Activated CD4-positive, alpha-beta T cell treated with anti-CD3 and anti-CD28 coated beads, Interleukin-2, amount 50 U/mL, for 24 hours (primary cell): ENCODE measurements at places on chromosomes 6 and 20.

DNA sequence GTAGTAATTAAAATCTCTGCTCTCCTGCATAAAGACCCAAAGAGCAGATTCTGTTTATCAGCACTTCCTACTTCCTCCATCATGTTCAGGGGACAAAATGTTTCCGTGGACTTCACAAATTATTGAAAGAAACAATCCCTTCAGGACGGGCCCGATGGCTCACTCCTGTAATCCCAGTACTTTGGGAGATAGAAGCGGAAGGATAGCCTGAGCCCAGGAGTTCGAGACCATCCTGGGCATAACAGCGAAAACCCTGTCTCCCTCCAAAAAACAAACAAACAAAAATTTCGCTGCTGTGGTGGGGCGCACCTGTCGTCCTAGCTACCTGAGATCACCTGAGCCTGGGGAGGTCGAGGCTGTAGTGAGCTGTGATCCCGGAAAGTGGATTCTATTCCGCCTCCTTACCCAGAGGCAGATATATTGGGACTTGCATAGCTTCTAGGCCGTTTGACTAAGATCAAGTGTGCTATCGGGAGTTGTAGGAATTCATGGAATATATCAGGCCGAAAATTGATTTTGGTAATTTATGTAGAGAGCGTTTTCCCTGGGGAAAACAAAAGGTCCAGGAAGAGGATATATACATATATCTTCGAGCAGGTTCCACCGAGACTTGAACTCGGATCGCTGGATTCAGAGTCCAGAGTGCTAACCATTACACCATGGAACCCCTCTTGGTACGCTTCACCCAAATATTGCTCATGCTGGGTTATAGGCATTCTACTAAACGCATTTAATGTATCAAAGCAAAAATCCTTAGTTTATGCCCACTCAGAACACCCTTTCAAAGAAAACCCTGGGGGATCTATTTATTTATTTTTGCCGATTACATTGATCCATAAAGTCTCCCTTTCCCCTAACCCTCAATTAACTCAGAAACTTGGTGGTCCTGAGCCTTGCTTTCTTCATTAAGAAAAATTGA lies 74.5 kb upstream of the ZNF184 start:
- DNase-seq = peak; percentile 18

GRCh38 chr20:48141660-48142515 lies 356.6 kb upstream of the SULF2 start:
- DNase-seq = no peak

- no peak for DNase-seq
These were observed 7.5 kb upstream of the RAET1E start for GRCh38 chr6:149905371-149905910.

DNA sequence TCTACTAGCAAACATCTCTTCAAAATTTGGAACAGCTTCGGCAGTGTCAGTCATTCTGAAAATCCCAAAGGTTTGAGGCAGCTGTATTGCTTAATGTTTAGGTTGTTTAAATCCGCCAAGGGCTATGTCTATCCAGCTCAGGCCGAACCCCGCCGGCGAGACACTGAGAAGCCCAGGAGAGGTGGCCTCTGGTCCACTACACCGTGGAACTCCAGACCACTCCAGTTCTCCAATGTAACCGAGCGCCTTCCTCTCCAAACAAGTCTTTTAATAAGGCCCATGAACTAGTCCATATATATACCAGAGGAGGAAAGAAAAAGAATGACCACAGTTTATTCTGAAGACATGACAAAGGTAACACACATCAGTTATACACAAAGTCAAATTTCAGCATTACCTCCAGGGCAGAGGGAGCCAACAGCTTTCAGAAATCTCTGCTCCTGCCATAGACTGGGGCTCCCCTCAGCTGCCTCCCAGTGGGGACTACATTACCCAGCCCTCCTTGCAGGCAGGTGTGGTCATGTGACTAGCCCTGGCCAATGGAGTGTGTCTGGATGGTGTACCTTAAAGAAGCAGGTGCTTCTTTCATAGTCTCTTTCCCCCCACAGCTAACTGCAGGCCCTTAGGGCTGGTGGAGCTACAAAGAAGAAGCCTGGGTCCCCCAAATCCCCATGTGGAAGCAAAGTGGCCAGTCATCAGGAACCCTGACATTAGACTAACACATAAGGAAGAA lies at the start of gene RAMACL:
Gene RAMACL, minus strand, starts transcription at position 255 of the 733 bp plus-strand sequence. Its CDS starts 201 bp downstream, at position 54.
- DNase-seq = peak; percentile 21

DNA sequence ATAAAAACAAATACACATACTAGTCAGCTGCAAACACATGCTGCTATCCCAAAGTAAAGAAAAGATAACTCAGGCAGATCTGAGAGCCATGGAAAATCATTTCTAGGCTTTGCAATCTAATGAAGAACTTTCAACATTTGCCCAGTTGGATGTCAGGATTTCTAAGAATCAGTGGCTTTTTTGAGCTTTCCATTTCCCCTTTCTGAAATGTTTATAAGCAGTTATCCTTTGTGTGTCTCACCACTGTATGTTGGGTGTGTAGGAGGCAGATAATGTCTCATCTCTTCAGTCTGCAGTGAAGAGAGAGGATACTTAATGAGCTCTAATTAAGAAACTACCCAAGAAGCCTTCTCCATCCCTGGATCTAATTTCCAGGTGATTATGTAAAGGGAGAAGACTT lies 43.6 kb downstream of the RGS17 start:
- no peak for DNase-seq

DNA sequence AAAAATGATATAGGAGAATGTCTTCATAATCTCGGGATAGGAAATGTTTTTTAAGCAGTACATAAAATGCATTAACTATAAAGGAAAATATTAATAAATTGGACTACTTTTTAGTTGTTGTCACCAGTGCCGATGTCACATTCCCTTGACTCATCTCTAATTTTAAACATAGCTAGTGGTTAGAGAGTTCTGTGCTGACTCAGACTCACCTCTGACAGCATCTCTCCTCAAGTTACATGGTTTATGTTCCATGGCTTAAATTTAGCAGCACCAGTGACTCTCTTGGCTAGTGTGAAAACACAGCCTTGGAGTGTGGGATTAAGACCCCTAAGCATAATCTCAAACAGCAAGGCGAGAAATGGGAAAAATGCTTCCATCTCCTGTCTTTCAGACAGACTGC lies 311.8 kb upstream of the MMS22L start:
- no peak for DNase-seq
